Metanephros (tissue), 2 donors: ENCODE measurements at places on chromosomes 11 and 22. TPM values are rescaled to one million over a fixed set of nuclear protein-coding genes. Genes with fewer than 3 reads are reported as not detected.

Gene CDHR5
- total RNA-seq = 21.3 TPM

Gene CEND1
- total RNA-seq = 0.12 TPM

Gene ZC3H12C
- total RNA-seq = 10.7 TPM

Gene TMA7B
- total RNA-seq = 0.12 TPM

Gene INPP5J
- total RNA-seq = 5.0 TPM

Gene CD81
- 550 TPM for total RNA-seq

Gene MS4A14
- total RNA-seq = not detected

Gene DGCR6
- total RNA-seq = 6.4 TPM

Gene KCNJ5
- 4.0 TPM for total RNA-seq

Gene SYCE3
- 0.58 TPM for total RNA-seq

Gene TRIM49D2
- not detected for total RNA-seq

Gene NCF4
- 13.8 TPM for total RNA-seq

Gene KCNJ1
- total RNA-seq = 120 TPM

Gene STK33
- total RNA-seq = 10.7 TPM

Gene CASP5
- total RNA-seq = not detected

Gene OR10AG1
- not detected for total RNA-seq

Gene CHRM1
- total RNA-seq = not detected

Gene APOL4
- 6.3 TPM for total RNA-seq

Gene PIH1D2
- 3.9 TPM for total RNA-seq

Gene BIRC3
- total RNA-seq = 4.4 TPM

Gene ST14
- total RNA-seq = 39.8 TPM

Gene MYO7A
- 4.4 TPM for total RNA-seq
